ENCODE measurements at places on chromosomes 12 and 14.
A peak's percentile ranks its signal among the peaks of the same experiment; 100 is the strongest.

DNA sequence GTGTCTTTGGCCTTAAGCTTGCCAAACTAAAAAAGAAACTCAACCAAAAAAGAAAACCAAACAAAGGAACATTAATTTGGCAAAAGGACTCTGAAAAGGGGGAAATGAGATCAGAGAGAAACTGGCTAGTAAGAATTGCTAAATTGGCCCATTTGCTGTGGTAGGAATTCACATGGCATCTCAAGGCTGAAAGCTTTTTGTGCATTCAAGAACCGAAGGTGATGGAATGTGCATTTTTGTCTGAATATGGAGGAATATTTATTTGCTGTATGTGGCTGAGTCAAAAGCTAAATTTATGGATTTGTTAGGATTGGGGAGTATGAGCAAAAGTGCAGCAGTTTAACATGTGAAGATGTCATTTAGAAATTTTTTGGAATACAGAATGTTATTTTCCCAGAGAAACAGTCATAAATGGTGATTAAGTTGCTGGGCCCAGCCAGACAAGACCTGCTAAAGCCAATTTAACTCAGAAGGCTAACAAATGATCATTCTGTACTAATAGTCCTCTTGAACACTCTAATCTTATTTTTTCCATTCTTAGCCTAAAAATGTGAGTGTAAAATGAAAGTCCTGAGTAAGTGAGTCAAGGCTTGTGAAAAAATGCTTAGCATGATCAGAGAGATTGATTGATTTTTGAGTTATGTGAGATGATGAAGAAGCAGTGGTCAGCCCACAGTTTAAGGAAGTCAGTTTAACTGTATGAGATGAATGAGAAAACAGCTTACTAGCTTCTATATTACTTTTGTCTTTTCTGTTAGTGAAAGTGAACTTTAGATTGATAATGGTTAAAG is 94.1 kb downstream of the ANO6 start:
- no peak for DNase-seq

DNA sequence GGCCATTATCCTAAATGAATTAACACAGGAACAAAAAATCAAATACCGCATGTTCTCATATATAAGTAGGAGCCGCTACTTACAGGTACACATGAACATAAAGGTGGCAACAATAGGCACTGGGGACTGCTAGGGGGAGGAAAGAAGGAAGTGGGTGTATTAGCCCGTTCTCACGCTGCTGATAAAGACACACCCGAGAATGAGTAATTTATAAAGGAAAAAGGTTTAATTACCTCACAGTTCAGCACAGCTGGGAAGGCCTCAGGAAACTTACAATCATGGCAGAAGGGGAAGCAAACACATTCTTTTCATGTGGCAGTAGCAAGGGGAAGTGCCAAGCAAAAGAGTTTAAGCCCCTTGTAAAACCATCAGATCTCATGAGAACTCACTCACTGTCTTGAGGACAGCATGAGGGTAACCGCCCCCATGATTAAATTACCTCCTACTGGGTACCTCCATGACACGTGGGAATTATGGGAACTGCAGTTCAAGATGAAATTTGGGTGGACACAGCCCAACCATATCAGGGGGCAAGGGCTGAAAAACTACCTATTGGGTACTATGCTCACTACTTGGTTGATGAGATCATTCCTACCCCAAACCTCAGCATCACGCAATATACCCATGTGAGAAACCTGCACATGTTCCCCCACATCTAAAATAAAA is 16.4 kb upstream of the MIA2 start:
- no peak for DNase-seq

- DNase-seq, result no peak
Measured at GRCh38 chr12:92144631-92145480, 790 bp downstream of the BTG1 start.

- DNase-seq, result no peak
Measured at GRCh38 chr14:37253905-37254304, 56.2 kb downstream of the MIPOL1 start.

GRCh38 chr12:752695-753610 is 574 bp downstream of the WNK1 start:
- DNase-seq, result no peak

GRCh38 chr12:104090685-104091084 is 26.4 kb downstream of the HCFC2 start:
- DNase-seq, result no peak

DNA sequence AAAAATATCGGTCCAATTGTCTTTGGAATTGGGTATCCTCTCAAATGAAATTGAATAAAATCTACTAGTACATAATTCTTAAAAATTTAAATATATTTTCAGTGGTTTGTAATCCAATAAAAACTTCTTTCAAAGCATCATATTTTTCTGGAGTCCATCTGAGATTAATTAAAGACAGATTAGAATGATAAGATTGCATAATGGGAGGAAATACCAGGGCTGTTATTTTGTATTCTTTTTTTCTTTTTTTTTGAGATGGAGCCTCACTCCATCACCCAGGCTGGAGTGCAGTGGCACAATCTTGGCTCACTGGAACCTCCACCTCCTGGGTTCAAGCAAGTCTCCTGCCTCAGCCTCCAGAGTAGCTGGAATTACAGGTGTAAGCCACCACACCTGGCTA is 103.8 kb downstream of the TMTC3 start:
- DNase-seq, result no peak

DNA sequence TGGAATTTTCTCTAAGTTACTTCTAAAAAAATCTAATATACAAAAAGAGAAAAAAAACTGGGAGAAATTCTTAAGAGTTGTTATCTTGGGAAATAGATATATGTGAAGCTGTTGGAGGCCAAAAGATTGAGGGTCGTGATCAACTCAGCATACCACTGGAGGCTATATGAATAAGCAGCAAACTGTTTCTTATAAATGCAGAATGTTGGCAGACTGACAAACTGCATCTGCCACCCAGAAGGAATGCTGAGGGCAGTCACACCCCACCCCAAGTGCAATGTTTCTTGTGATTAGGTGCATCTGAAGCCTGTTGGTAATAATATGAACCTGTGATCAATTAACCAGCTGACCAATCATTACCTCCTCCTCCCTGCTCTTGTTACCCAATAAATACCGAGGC is 818.6 kb upstream of the MGAT4C start:
- DNase-seq, result no peak

- no peak for DNase-seq
Measured at GRCh38 chr12:73262788-73263381, 990.7 kb downstream of the TRHDE start.

DNA sequence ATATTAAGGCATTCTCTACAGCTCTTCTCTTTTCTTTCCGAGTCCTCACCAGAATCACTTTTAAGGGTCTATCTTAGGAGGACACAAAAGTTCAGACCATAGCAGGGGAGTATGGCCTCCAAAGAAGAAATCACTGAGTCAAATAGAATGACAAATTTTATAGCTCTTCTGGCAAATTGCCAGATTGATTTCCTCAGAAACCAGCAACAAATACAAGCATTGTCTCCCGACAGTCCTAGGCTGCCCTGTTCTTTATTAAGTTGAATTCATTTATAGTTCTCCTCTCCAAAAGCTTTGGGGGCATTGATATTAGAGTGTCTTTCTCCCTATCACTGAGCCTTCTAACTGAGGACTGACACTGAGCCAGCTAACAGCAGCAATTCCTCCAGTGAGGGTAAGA is 156.4 kb upstream of the FRMD6 start:
- no peak for DNase-seq

- no peak for DNase-seq
Measured at GRCh38 chr14:78075033-78075432, 95.1 kb upstream of the NRXN3 start.

- DNase-seq, result no peak
Measured at GRCh38 chr14:50797250-50798047, 33.5 kb downstream of the NIN start.

DNA sequence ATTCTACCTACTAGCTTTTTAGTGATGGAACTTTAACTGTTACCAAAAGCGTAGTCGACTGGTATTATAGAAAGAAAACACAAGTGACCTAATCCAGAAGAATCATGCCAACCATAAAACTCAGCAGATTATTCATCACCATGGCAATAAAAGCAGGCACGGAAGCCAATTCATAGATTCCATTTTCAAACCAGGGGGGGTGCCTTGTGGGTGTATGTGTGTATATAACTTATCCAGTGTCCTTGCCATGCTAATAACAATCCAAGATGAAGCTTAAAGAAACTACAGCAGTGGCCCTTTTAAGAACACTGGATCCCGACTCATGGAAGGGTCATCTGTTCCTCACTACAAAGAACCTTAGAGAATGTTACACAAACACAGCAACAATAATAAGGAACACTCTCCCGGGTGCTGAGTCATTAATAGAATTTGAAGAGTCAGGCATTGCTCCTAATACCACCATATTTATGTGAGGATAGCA is 61.0 kb downstream of the EPS8 start:
- peak; percentile 77 for DNase-seq

- no peak for DNase-seq
Measured at GRCh38 chr14:105882626-105883025, 356.2 kb downstream of the TMEM121 start.

- DNase-seq, result no peak
Measured at GRCh38 chr14:102508410-102508773, 1.2 kb downstream of the ANKRD9 start.

- DNase-seq, result no peak
Measured at GRCh38 chr12:49414364-49414763, 47.1 kb downstream of the SPATS2 start.

GRCh38 chr12:123271001-123271668 is 521 bp downstream of the CDK2AP1 start:
- DNase-seq, result no peak

GRCh38 chr14:92099802-92100201 is 6.6 kb downstream of the ATXN3 start:
- DNase-seq, result no peak

- DNase-seq, result no peak
Measured at GRCh38 chr12:125794401-125794800, 729.2 kb downstream of the AACS start.

GRCh38 chr12:94851396-94852028 is 152.0 kb downstream of the NDUFA12 start:
- DNase-seq, result no peak

DNA sequence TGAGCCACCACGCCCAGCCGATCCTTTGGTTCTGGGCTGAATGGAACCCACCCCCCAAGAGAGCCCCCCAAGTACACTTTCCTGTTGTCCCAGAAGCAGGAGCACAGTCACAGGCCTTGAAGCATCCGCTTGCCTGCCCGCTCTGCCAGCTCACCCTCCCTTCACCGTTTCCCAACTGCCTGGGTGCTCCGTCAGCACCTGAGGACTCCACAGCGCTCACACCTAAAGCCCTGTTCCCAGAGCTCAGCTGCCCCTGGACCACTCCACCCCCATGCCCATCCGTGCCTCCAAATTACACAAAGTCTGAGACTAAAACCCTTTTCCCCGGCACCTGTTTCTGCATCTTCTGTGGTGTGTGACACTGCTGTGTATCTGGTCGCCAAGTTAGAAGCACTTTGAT is 44.3 kb upstream of the TRAF3 start:
- DNase-seq, result no peak

DNA sequence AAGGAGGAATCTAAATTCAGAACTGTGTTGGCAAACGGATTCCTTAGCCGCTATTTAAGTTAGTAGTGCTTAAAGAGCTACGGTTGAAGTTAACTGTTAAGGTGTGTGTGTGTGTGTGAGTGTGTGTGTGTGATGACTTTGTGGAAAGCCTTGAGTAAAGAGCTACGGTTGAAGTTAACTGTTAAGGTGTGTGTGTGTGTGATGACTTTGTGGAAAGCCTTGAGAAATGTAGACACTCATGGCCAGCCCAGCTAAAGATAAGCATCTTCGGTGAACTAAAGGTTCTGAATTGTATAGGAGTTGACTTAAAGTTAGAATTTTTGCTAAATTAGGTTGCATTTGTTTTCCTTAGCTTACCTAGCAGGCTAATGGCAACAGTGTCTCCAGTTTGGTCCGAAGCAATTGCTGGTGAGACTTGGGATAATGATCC is 1.4 kb downstream of the KTN1 start:
- DNase-seq, result no peak

DNA sequence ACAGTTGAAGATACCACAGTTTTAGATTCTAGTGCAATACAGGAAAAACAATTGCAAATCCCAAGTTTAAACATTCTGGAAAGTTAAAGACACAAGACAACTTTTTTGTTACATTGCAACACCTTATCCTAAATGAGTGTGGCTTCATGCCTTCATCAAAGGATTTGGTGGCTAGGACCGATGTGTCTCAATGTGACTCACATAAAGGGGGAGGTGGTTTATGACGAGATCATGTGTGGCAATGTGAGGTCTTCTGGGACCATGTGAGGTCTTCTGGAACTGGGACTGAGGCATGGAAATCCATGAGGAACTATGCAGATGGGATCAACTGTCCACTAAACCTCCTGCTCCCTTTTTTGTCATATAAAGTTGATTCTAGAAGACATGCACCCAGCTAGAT is 166.2 kb downstream of the PAX9 start:
- DNase-seq, result no peak

DNA sequence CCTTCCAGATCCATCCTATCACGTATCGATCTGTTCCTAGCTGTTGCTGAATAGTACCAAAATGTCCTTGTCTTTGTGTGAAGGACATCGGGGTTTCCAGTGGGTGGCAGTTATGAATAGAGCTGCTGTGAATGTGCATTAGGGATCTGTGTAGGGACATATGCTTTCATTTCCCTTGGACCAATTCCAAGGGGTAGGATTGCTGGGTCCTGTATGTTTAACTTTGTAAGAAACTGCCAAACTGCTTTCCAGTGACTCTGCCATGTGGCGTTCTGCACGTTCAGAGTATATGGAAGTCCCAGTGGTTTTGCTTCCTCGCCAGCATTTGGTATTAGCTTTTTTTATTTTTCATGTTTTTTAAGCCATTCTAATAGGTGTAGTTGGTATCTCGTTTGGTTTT is 28.6 kb downstream of the PACS2 start:
- no peak for DNase-seq

GRCh38 chr12:54038871-54039414 is 6.1 kb downstream of the HOXC5 start:
- DNase-seq, result no peak

- no peak for DNase-seq
Measured at GRCh38 chr12:53049571-53050318, at the start of gene TNS2. TNS2 (plus strand) TSS chr12:53050065; CDS start chr12:53050186, 121 bp downstream.

DNA sequence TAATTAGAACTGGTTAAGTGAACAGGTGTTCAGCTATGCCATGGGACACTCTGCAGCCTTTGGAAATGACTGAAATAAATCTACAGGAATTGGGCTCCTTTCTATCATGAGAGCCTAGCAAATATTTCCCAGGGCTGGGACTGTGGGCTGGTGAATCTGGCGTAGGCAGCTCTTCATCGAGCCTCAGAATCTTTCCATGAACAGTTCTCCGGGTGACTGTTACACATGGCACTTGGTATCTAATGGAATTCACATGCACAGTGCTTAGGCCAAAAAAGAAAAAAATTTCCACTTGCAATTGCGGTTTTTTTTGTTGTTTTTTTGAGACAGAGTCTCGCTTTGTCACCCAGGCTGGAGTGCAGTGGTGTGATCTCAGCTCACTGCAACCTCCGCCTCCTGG is 32.1 kb downstream of the PRKAB1 start:
- DNase-seq, result no peak
